ENCODE measurements at places on chromosomes 4 and X.
A peak's percentile ranks its signal among the peaks of the same experiment; 100 is the strongest.

DNA sequence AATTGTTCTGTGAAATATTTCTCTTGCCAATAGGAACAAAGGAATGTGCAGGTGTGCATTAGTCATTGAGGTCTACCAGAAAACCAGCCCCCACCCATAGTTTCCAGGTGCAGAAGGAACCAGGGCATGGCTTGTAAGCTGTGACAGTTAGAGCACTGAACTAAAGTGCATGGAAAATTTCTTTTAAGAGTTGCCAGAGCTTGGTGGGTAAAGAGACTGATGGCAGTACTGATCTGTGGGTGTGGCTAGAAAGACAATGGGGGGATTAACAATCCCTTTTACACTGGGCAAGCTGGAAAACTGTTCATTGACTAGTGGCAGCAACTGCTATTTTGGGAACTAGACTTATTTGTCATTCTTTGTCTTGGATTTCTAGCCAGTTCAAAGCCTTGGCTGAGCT, 326.9 kb downstream of the PCDH19 start:
- DNase-seq: no peak

GRCh38 chrX:118062817-118063615, 53.6 kb downstream of the KLHL13 start:
- DNase-seq: no peak

- no peak for DNase-seq
Measured at GRCh38 chr4:163493643-163494359, 689 bp upstream of the TMA16 start.

DNA sequence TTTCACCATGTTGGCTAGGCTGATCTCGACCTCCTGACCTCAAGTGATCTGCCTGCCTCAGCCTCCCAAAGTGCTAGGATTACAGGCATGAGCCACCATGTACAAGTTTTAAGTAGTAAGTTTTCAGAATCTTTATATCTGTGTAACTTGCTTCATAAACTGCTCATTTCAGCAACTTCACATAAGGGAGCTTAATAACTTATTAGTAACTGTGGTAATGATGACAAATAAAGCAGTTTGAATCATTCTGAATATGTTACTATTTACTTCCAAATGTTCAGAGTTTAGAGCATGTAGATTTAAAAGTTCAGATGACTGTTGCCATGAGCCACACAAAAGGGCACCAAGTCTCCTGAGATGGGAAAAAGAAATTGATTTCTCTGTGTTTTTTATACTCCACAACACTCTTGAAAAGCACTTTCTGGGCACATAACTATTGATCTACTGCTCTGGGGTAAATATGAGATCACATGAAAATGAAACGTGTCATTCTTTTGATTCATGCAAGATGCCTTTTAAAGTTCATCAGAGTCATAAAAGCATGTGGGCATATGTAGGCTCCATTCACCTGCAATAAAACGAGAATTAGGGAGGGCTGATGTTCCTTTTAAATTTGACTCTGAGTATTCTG, 14.1 kb upstream of the CA5B start:
- no peak for DNase-seq

DNA sequence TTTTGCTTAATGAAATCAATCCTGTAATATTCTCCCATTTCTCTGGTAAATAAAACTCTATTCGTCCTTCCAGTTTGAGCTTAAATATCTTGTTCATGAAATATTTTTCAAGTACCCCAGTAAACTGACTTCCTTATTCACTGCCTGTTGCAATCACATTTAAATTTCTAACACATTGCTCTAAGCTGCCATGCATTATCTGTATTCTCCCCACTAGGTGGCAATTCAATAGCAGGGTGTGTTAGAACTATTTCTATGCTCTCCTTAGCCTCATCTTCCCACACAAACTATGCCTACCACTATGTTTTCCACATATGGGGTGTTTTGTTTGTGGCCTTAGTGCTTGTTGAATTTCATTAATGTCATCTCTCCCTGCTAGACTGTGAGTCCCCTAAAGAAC, 377.1 kb upstream of the HS3ST1 start:
- DNase-seq: no peak

DNA sequence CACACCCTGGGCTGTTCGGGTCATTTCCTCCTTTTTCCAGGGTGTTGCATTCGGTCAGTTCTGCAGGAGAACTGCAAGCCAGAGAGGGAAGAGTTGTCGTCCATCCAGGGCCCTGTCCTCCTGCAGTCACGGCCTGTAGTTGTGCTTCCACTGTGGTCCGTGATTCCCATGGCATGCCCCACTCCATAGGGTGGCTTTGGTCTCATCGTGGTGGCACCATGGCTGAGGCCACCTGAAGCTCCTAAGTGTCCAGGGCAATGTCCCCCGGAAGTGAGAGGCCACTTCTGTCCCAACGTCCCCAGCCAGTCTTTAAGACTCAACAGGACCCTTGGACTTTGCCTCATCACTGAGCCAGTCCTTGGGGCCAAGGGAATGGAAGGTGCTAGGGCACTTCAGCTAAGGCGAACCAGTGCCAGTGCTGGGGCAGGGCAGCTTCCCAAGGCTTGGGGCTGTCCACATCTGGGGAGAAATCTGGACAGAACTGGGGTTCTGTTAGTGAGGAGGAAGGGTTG, 83.7 kb downstream of the HTRA3 start:
- no peak for DNase-seq

GRCh38 chr4:70601422-70602039, 9.5 kb downstream of the AMBN start:
- DNase-seq: peak; percentile 66

GRCh38 chr4:56434599-56435139, 746 bp downstream of the PPAT start:
- no peak for DNase-seq

DNA sequence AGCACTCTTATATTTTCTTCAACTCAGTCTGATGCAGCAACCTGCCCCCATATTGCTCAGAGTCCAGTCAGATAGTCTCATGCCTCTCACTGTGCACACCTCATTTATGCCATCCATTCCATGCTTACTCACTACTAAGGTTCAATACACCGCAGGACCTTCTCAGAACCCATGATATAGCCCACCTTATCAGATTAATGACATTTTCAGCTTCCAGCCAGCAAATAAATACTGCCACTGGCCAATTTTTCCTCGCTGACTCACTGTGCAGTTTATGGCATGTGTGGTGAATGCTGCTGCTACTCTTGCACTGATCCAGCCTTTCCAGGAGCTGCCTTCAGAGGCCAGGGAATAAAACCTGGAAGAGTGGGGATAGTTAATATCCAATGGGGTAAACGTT, 380.6 kb upstream of the SPOCK3 start:
- DNase-seq: no peak

Measured in activated CD8-positive, alpha-beta memory T cell treated with anti-CD3 and anti-CD28 coated beads, Interleukin-2, amount 50 U/mL, for 48 hours (primary cell).